ENCODE measurements at places on chromosomes 2 and 18. TPM values are rescaled to one million over a fixed set of nuclear protein-coding genes. Genes with fewer than 3 reads are reported as not detected.

TPGS2 gene
- polyA plus RNA-seq: 56.0 TPM

VWA3B gene
- polyA plus RNA-seq: not detected

KIF1A gene
- polyA plus RNA-seq: not detected

TRIM43 gene
- polyA plus RNA-seq: not detected

CCDC74B gene
- not detected for polyA plus RNA-seq

MTLN gene
- 59.7 TPM for polyA plus RNA-seq

TFCP2L1 gene
- polyA plus RNA-seq: not detected

IMPA2 gene
- 15.5 TPM for polyA plus RNA-seq

VIT gene
- not detected for polyA plus RNA-seq

SNX17 gene
- 265 TPM for polyA plus RNA-seq

CMPK2 gene
- polyA plus RNA-seq: 1.1 TPM

IL18R1 gene
- 0.22 TPM for polyA plus RNA-seq

GLI2 gene
- polyA plus RNA-seq: not detected

PROKR1 gene
- not detected for polyA plus RNA-seq

CLHC1 gene
- polyA plus RNA-seq: 3.4 TPM

TDRD15 gene
- not detected for polyA plus RNA-seq

TEKT4 gene
- not detected for polyA plus RNA-seq

ASPRV1 gene
- 0.38 TPM for polyA plus RNA-seq

NEU2 gene
- not detected for polyA plus RNA-seq

GREB1 gene
- not detected for polyA plus RNA-seq

CRYGD gene
- polyA plus RNA-seq: not detected

FRZB gene
- polyA plus RNA-seq: not detected

PTH2R gene
- polyA plus RNA-seq: 0.09 TPM

LPIN1 gene
- polyA plus RNA-seq: 9.2 TPM

GMCL1 gene
- 21.9 TPM for polyA plus RNA-seq

ALPP gene
- not detected for polyA plus RNA-seq

SFTPB gene
- polyA plus RNA-seq: not detected

REEP1 gene
- polyA plus RNA-seq: not detected

LYG1 gene
- polyA plus RNA-seq: 0.57 TPM

ASB18 gene
- not detected for polyA plus RNA-seq

TLX2 gene
- polyA plus RNA-seq: not detected

RAB27B gene
- 0.24 TPM for polyA plus RNA-seq

FAM110C gene
- not detected for polyA plus RNA-seq

EN1 gene
- polyA plus RNA-seq: not detected

FBXO36 gene
- 0.92 TPM for polyA plus RNA-seq

SIX3 gene
- polyA plus RNA-seq: not detected

LIMS1 gene
- polyA plus RNA-seq: 41.3 TPM

EXOC6B gene
- polyA plus RNA-seq: 2.8 TPM

GAD1 gene
- not detected for polyA plus RNA-seq
